ENCODE measurements at places on chromosomes 3 and 15.

DNA sequence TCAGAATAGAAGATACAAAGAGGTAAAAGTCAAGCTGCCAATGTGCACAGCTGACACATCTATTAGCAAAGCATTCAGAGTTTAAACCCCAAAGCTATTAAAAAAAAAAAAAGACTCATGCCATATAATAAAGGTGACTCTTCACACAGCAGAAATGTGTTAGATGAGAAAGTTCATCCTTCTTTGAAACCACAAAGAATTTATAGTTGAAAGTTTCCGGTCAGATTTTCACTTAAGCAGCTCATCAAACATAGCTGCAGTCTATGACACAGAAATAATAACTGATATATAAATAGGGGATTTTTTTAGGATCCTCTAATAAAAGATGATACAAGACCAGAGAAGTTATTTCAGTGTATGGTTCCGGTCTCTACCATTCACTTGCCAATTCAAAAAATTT is 76.6 kb downstream of the WWTR1 start:
- no peak for DNase-seq

DNA sequence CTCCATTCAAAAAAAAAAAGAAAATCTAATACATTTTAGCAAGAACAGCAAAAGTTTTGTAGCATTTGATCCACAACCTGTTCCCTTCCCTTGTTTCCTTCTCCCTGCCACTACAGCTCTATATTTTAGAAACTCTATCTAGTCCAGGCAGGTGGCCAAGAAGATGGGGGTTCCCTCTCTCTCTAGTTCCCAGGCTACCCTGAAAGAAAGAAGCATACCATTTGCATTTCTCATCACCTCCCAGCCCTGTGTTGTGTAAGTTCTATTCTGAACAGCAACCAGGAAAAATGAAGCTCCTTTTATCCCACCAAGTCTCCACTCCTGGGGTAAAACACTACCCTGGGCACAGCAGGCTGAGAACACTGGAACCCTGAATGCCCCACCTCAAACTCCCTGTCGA is 100.0 kb downstream of the PCCB start:
- DNase-seq, result no peak

- no peak for DNase-seq
These were observed 164.0 kb upstream of the TBL1XR1 start for GRCh38 chr3:177361081-177361938.

GRCh38 chr3:47260605-47261004 is 22.0 kb downstream of the KIF9 start:
- no peak for DNase-seq

- DNase-seq, result no peak
These were observed 3.2 kb upstream of the DHX30 start for GRCh38 chr3:47799733-47800132.

GRCh38 chr15:88686166-88686565 is 47.4 kb downstream of the ISG20 start:
- DNase-seq, result no peak

DNA sequence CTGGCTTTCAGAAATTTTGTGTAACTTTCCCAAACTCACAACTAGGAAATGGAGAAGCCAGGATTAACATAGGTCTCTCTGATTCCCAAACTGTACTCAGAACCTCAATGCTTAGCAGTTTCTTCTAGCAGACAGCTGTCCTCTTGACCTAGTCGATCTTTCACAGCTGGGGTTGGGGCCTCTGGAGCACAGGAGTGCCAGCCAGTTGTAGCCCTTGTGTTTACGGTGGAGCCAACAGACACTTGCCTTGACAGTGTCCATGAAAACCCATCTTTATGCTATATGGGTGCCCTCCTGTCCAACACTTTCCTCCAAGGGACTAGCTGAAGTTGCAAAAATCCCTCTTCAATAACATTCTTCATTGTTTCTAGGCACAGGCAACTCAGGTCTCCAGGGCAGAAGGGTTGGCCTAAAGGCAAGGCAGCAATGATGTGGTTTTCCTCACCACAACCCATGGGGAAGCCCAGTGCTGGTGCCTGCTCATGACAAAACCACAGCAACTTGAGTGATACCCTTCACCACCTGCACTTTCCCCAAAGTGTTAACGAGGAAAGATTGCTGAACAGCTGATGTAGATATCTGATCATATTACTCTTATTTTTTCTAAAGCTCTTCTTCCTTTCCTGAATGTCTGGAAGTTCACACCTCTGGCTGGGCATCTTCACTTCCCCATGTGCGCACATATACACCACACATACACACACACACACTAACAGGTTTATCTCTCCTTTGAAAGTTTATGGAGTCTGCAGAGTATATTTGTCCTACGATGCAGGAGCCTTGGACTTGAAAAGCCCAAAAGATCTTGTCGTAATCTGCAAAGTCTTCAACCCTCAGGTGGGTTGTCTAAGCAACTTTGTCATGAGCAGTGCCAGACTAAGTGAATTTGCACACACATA is 11.0 kb upstream of the KNG1 start:
- no peak for DNase-seq

DNA sequence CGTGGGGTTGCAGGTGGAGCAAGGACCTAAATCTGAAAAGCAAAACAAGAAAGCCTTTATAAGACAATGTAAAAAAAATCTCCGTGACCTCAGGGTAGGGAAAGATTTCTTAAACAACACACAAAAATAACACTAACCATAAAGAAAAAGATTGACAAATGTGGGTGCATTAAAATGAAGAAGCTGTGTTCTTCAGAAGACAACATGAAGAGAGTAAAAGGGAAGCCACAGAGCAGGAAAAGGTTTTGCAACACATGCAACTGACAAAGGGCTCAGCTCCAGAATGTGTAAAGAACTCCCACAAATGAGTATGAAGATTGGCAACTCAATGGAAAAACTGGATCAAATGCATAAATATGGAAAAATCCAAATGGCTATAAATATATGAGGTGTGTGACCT is 74.2 kb downstream of the MAGEF1 start:
- no peak for DNase-seq

DNA sequence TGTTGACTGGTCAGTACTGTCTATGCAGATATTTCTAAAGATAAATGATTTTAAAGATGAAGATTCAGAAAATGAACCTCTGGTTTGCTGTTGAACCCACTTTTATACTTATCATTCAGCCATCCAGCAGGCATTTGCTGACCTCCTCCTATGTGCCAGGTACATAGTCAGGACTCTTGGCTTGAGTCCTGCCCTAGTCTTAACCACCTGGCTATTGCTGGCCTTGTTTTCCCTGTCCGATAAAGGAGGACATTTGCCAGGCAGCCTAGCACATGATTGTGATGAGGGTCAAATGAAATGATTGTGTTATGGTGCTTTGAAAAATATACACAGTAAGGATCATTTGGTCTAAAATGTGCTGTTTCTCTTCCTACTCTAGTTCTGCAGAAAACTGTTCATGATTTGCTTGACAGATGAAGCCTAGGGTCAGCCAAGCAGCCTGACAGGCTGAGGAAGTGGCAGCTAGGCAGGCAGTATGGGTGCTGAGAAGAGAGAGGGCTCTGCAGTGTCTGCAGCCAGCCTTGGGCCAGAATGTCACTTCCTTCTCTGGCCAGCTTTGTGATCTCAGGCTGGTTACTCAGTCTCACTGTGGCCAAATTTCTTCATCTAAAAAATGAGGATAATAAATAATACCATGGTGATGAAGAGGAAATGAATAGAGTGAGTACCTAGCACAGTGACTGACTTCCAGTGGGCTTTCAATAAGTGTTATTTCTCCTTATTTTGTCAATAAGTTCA is 13.8 kb downstream of the EXOSC7 start:
- DNase-seq, result no peak

DNA sequence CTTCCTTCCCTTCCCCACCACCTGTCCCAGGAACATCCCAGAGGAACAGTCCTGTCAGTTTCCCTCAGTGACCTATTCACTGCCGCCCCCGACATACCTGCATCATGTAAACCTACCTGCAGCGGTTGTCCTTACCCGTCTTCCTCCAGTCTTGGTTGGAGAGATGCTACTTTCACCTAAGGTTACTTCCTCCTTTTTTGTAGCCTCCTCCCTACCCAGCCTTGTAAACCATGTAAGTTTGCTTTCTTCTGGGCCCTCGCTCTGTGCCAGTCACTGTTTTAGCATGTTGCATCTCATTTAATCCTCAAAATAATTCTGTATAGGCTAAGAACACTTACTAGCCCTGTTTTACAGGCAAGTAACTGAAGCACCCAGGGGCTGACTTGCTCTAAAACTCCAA is 58.3 kb downstream of the GPR171 start:
- DNase-seq, result no peak

GRCh38 chr3:69723389-69723788 is 15.9 kb upstream of the MITF start:
- no peak for DNase-seq

GRCh38 chr3:36524560-36524959 is 144.3 kb downstream of the STAC start:
- DNase-seq, result no peak

DNA sequence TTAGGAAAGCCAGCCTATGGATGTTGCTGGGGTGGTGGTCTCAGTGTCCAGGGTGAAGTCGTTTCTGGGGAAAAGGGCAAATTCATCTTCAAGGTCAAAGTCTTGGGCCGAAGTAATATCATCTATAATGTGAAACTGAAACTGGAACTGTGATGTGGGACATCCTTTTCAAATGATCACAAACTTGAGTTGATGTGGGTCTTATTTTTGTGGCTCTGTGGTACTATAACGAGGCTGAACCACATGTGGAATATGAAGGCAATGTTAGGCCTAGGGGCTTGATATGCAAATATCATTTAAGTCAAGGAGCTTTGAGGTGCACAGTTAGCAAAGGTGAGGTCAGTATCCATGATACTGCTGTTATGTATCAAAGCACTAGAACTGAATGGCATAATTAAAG is 1.5 kb upstream of the CD200R1L start:
- no peak for DNase-seq

DNA sequence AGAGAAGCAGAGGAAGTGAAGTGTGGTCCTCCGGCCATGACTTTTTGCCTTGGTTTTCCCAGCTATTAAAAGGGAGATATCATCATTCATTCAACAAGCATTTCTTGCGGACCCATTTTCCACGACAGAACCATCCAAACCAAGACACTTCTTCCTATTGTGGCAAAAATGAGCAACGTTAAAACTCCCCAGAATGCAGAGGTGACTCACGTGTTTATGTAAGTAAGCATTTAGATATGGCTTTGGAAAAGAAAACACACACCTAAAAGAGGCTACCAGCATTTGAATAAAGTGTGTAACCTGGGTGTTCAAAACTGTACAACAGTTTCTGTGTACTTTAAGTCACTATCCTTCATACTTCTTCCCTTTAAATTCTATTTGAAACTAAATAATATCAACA is 181.3 kb downstream of the RORA start:
- DNase-seq, result no peak

GRCh38 chr3:114404590-114404989 is 110.8 kb downstream of the TIGIT start:
- DNase-seq, result no peak
